A172 (cell line): ENCODE measurements at places on chromosomes 1 and 21. TPM values are rescaled to one million over a fixed set of nuclear protein-coding genes. Genes with fewer than 3 reads are reported as not detected.

The SHE gene
- total RNA-seq: not detected in 2 replicates

The PARP1 gene
- 216 and 238 TPM in 2 replicates for total RNA-seq

GRCh38 chr1:100622966-100623762 lies 85.2 kb downstream of the GPR88 start:
- DNase-seq: peak; percentile 36

- DNase-seq: no peak
Measured at GRCh38 chr1:69524015-69524414, 43.7 kb upstream of the LRRC7 start.

DNA sequence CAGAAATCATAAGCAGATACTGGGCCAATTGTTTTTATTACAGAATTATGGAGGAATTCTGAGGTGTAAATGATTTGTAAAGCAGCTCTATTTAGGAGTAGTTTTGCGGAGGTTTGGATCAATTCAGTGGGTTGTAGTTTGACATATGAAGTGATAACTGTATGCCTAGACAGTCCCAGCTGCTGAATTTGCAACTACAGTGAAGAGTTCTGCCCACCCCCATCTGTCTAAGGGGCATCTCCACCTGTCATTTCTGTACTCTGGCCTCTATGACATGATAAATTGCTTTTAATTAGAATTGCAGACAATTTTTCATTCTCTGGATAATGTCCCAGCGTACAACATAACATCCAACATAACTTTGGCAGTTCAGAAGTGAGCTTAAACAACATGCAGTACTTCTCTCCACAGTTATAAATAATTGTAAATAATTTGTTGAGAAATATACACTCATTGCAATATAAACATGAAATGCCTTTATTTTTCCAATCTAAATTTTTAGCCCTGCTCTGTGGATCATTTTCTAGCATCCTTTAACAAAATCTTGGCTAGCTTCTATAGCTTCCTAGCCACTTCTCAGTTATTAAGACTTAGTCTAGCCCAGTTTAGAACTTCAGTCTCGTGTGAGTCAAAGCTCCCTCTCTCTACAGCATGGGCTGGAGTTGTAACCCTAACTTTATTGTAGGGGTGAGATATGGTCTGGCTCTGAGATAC lies 52.3 kb downstream of the PDE4B start:
- DNase-seq: no peak
